Glutamatergic neuron (in vitro differentiated cells): ENCODE measurements at places on chromosomes 5 and 9. TPM values are rescaled to one million over a fixed set of nuclear protein-coding genes. Genes with fewer than 3 reads are reported as not detected.

The PCA3 gene
- not detected for total RNA-seq

The FOXD4L4 gene
- total RNA-seq, result 0.20 TPM

The SLC46A2 gene
- total RNA-seq, result not detected

The CDKN2B gene
- total RNA-seq, result 0.93 TPM

The TRIM36 gene
- 99.4 TPM for total RNA-seq

The FCN1 gene
- total RNA-seq, result not detected

The SH2D3C gene
- 71.7 TPM for total RNA-seq

The OR13C3 gene
- total RNA-seq, result not detected

The DAB2 gene
- total RNA-seq, result 1.4 TPM

The CYFIP2 gene
- total RNA-seq, result 120 TPM

The BNC2 gene
- 15.2 TPM for total RNA-seq

The DMRT2 gene
- 0.56 TPM for total RNA-seq

The PAM gene
- total RNA-seq, result 192 TPM

The IL17B gene
- total RNA-seq, result 0.88 TPM

The C9orf57 gene
- not detected for total RNA-seq

The FIBCD1 gene
- not detected for total RNA-seq

The ARL14EPL gene
- not detected for total RNA-seq

The CCL27 gene
- 1.7 TPM for total RNA-seq

The MRPS30 gene
- total RNA-seq, result 40.7 TPM

The NPR3 gene
- not detected for total RNA-seq

The EGFL7 gene
- total RNA-seq, result 8.1 TPM

The PRUNE2 gene
- total RNA-seq, result 63.8 TPM

The PCAT7 gene
- 16.4 TPM for total RNA-seq

The OTP gene
- 0.17 TPM for total RNA-seq

The INSL6 gene
- total RNA-seq, result not detected

The C1QTNF3 gene
- total RNA-seq, result 9.0 TPM

The TMEM8B gene
- total RNA-seq, result 44.4 TPM

The NEUROG1 gene
- 222 TPM for total RNA-seq

The PLEKHG4B gene
- 49.4 TPM for total RNA-seq

The FOXD4L6 gene
- not detected for total RNA-seq

The NR5A1 gene
- total RNA-seq, result not detected

The GRXCR2 gene
- not detected for total RNA-seq

The LMNB1 gene
- total RNA-seq, result 94.3 TPM

The AUH gene
- 28.5 TPM for total RNA-seq

The GRIA1 gene
- not detected for total RNA-seq

The WWC1 gene
- total RNA-seq, result 1.5 TPM

The TERT gene
- 2.9 TPM for total RNA-seq

The INSL4 gene
- total RNA-seq, result not detected

The CNTNAP3 gene
- total RNA-seq, result 12.6 TPM

The ST6GALNAC4 gene
- 15.8 TPM for total RNA-seq

The SPDL1 gene
- total RNA-seq, result 19.0 TPM
